ENCODE measurements at places on chromosomes 11 and 22. TPM values are rescaled to one million over a fixed set of nuclear protein-coding genes. Genes with fewer than 3 reads are reported as not detected.
A peak's percentile ranks its signal among the peaks of the same experiment; 100 is the strongest.

MALAT1 gene
- total RNA-seq: 7,191 TPM

GAS2 gene
- total RNA-seq: 13.0 TPM

- DNase-seq: no peak
Observed at GRCh38 chr11:17610085-17610894, 63.2 kb downstream of the OTOG start.

PLA2G6 gene
- total RNA-seq: 17.0 TPM

OR51B2 gene
- total RNA-seq: not detected

DNA sequence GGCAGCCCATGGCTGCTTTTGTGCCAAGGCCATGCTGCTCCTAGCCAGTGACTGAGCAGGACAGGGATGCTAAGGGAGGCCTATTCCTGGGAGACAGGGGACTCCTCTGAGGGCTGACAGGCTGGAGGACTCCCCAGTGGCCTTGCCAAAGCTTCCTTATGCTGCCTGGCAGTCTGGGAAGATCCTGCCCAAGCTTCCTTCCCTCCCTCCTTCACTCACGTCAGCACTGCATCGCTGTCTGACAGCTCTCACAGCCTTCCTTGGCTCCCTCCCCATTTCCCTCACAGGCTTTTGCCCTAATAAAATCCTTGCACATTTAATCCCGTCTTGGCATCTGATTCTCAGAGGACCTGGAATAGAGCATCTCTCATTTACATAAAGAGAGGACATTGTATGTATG lies 26.5 kb downstream of the HTR3A start:
- no peak for DNase-seq

MLC1 gene
- total RNA-seq: 0.10 TPM

GRCh38 chr11:73204711-73205121 lies 13.4 kb upstream of the P2RY2 start:
- peak; percentile 51 for DNase-seq

DNA sequence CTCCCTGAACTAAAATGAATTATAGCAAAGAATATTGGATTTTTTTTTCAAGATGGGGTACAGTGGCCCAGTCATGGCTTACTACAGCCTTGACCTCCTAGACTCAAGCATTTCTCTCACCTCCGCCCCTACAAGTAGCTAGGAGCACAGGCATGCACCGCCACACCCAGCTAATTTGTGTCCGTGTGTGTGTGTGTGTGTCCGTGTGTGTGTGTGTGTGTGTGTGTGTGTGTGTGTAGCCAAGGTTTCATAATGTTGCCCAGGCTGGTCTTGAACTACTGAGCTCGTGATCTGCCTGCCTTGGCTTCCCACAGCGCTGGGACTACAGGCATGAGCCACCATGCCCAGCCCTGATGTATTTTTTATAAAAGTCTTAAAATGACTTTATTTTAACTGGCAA lies 12.6 kb downstream of the THYN1 start:
- no peak for DNase-seq

MUC5B gene
- total RNA-seq: not detected

DNA sequence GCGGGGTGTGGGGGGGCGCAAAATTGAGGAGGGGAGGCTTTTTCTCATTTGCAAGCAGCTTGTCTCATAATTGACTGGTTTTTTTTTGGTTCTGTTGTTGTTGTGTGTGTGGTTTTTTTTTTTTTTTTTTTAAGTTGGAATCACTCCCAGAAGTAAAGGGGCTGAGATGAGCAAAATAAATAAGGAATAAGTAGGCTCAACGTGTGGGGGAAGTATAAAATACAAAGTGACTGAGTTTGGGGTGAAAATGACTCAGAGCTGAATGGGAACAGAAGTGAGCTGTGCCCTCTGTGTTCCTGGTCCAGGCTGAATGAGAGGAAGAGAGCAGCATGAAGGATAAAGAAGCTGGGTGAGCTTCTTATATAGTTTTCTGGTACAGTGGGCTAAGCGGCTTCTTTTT lies 90.0 kb downstream of the GRIK4 start:
- DNase-seq: no peak

DNA sequence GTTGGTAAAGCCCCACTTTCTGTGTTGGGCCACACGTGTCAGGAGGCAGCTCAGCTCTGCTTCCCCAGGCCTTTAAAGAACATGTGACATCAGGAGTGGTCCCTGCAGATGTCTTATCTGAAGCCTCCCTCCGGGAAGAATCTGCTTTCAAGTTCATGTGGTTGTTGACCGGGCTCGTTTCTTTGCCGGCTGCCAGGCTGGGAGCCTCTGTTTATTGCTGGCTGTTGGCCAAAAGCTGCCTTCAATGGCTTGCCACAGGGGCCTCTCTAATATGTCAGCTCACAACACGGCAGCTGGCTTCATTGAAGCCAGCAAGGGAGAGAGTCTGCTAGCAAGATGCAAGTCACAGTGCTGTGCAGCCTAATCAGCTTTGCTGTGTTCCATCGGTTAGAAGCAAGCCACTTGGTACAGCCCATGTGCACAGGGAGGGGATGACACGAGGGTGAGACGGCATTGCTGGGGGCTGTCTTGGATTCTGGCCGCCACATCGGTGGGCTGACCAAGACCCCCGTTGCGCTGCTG lies 14.6 kb downstream of the MRGPRF start:
- peak; percentile 34 for DNase-seq
